Ovary (tissue), 10 donors: ENCODE measurements at places on chromosomes 7 and 10.
A peak's percentile ranks its signal among the peaks of the same experiment; 100 is the strongest.

DNA sequence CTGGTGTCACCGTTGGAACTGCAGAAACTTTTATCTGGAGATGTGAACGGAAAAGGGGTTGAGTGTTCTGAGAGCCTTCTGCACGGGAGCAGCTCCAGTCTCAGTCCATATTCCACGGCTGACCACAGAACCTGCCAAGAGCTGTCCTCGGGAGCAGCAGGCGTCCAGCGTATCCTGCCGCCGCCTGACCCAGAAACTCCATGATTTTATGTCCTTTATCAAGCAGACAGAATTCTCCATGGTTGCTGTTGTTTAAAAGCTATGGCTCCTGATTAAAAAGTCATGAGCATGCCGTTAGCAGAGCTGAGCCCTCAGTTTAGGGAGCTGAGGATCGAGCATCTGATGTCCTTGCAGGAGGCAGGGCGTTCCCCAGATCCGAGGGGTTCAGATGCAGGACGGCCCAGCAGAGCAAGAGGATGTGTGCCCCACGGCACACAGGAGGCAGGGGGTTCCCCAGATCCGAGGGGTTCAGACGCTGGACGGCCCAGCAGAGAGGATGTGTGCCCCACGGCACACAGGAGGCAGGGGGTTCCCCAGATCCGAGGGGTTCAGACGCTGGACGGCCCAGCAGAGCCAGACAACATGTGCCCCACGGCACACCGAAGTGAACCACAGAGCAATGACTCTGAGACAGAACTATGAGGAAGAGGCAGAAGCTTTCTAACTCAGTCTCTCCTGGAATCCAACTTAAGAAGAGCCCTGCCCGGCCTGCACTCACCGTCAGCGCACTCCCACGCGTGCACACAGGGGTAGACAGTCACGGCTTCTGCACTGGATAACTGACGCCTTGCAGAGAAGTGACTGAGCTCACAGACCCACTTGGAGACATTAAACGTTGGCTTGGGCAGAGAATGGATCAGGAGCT is 96.4 kb downstream of the WDR37 start:
- DNase-seq: no peak

GRCh38 chr10:13051126-13051694 is 48.8 kb upstream of the OPTN start:
- no peak for DNase-seq

GRCh38 chr7:51139796-51140195 is 176.8 kb downstream of the COBL start:
- DNase-seq: no peak

GRCh38 chr10:123778719-123779517 is 112.7 kb downstream of the CPXM2 start:
- no peak for DNase-seq

DNA sequence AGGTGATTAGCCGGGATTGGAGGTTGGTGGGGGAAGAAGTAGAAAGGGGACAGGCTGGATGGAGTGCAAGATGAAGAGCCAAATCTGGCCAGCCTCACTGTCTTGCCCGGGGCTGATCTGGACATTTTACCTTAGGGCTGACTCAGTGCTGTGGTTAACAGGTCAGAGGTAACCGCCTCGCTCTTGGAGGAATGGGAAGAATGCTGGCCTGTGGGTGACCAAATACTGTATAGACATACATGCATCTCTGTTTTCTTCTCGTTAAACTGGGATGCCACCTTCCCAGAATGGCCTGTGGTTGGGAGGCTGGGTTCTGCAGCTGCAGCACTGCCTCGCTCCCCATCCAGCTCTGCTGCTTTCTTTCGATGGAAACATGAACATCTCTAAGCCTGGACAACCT is 120.0 kb downstream of the SEC23IP start:
- no peak for DNase-seq

DNA sequence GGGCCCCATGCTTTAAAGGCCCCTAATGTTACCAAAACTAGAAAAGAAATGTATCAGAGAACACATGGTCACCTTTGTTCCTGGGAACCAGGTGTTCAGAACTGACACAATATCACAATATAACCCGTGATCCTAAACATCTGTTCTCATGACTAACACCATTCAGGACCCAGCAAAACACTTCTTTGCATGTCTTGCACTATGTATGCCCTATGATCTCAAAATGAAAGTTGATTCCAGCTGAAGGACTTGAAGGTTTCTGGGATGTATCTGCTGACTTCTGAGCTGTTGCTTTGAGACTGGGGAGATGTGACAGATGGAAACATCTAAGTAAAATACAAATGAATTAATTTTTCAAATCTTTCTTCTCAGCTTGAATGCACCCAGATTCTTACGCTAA is 37.5 kb upstream of the PIK3CG start:
- DNase-seq: no peak

DNA sequence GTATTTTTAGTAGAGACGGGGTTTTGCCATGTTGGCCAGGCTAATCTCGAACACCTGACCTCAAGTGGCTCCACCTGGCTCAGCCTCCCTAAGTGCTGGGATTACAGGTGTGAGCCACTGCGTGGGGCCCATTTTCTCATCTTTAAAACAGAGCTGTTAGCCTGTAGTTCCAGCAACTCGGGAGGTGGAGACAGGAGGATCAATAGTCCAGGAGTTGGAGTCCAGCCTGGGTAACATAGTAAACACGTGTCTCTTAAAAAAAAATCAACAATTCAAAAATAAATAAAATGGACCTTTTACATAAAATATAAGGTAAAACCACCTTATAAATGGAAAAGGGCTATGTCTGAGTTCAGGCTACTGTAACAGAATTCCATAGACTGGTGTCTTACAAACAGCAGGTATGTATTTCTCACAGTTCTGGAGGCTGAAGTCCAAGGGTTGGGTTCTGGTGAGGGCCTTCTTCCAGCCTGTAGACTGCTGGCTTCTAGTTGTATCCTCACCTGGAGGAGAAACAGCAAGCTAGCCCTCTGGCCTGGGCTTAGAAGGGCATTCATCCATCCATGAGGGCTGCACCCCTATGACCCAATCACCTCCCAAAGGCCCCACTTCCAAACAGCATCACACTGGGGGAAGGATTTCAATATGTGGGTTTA is 7.0 kb upstream of the PVRIG start:
- DNase-seq: no peak

GRCh38 chr10:56599201-56599600 is 238.1 kb upstream of the ZWINT start:
- no peak for DNase-seq

- DNase-seq: no peak
These were observed 114.0 kb downstream of the BBS9 start for GRCh38 chr7:33243319-33243881.

- no peak for DNase-seq
These were observed 166.3 kb upstream of the TMEM196 start for GRCh38 chr7:19939746-19940145.

DNA sequence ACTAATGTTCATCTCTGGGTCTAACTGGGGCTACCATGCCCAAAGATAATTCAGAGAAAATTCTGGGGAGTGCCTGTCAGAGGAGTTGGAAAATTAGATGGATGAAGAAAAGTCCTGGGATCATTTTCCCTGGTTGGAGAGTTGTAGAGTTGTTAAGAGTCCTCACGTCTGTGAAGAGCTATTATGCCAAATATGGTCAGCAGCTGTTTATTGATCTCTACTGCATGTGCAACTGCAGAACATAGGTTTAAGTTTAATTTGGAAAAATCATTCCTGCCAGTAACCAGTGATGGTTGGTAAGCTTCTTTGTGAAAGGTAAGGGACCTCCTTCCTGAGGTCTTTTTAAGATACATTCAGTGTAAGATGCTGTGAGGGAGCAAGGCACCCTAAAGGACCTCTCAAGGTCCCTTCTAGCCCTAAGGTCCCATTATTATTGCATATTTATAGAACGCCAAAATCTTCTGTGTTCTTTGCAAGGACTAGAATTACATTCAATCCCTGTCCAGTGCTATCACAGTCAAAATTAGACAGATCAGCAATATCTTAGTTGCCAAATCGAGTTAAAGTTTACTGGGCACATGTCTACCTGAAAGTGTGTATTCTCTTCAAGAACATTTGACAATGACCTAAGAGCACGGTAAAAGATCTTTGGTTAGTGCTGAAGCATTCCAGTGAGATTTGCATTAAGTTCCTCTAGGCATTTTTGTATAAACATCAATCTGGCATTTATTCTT is 62.7 kb downstream of the VTI1A start:
- no peak for DNase-seq

- peak; percentile 64 for DNase-seq
These were observed 31.7 kb upstream of the ASL start for GRCh38 chr7:66043681-66044497.

- DNase-seq: peak; percentile 75
These were observed at the start of gene TRRAP for GRCh38 chr7:98878365-98879197. TRRAP (plus strand) TSS chr7:98878532; CDS start chr7:98881151, 2,619 bp downstream.
